ENCODE measurements at places on chromosomes 13 and 19. TPM values are rescaled to one million over a fixed set of nuclear protein-coding genes. Genes with fewer than 3 reads are reported as not detected.

C19orf33 gene
- polyA plus RNA-seq: not detected

TRIM13 gene
- polyA plus RNA-seq: 28.4 TPM

SSBP4 gene
- polyA plus RNA-seq: 56.1 TPM

TJP3 gene
- 1.7 TPM for polyA plus RNA-seq

B3GNT3 gene
- not detected for polyA plus RNA-seq

C19orf81 gene
- 1.2 TPM for polyA plus RNA-seq

TEX101 gene
- not detected for polyA plus RNA-seq

GNG8 gene
- 16.1 TPM for polyA plus RNA-seq

COMP gene
- not detected for polyA plus RNA-seq

MYPOP gene
- polyA plus RNA-seq: 0.29 TPM

ZNF99 gene
- 0.37 TPM for polyA plus RNA-seq

DPF1 gene
- not detected for polyA plus RNA-seq

SETDB2 gene
- 26.4 TPM for polyA plus RNA-seq

YIPF2 gene
- 7.4 TPM for polyA plus RNA-seq

ACP7 gene
- polyA plus RNA-seq: not detected

DNAAF3 gene
- not detected for polyA plus RNA-seq

PRDX2 gene
- polyA plus RNA-seq: 145 TPM

CABP5 gene
- polyA plus RNA-seq: not detected

ZNF491 gene
- not detected for polyA plus RNA-seq

PLK5 gene
- polyA plus RNA-seq: not detected

NOVA2 gene
- polyA plus RNA-seq: not detected

PROZ gene
- polyA plus RNA-seq: not detected

CRLF1 gene
- 0.44 TPM for polyA plus RNA-seq

CEACAM3 gene
- not detected for polyA plus RNA-seq

HSPB6 gene
- not detected for polyA plus RNA-seq

SYT5 gene
- polyA plus RNA-seq: 0.92 TPM

DENND1C gene
- 36.5 TPM for polyA plus RNA-seq

NCAN gene
- polyA plus RNA-seq: not detected

KIR2DL1 gene
- polyA plus RNA-seq: not detected

CEACAM16 gene
- not detected for polyA plus RNA-seq

SHC2 gene
- 0.20 TPM for polyA plus RNA-seq

ZNF571 gene
- 11.4 TPM for polyA plus RNA-seq

CYP4F22 gene
- not detected for polyA plus RNA-seq

DEDD2 gene
- 150 TPM for polyA plus RNA-seq

PSG6 gene
- not detected for polyA plus RNA-seq

ZNF763 gene
- 6.0 TPM for polyA plus RNA-seq

NUFIP1 gene
- 4.4 TPM for polyA plus RNA-seq

ZNF799 gene
- polyA plus RNA-seq: 9.5 TPM

ATP4A gene
- polyA plus RNA-seq: not detected

BCAM gene
- not detected for polyA plus RNA-seq

KRTDAP gene
- polyA plus RNA-seq: not detected
